Astrocyte (in vitro differentiated cells and primary cell): ENCODE measurements at places on chromosomes 3 and 15.

DNA sequence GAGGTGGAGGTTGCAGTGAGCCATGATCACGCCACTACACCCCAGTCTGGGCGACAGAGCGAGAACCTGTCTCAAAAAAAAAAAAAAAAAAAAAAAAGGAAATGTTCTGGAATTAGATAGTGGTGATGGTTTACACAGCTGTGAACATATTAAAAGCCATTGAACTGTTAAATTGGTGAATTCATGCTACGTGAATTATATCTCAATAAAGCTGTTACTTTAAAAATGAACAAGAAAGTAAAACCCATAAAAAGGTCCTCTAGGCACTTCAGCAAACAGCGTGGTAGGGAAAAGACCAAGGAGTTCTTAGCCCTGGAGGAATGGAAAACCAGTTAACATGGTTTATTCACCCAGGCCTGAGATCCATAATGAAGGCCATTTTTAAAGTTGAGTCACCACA, 180.1 kb downstream of the ATG7 start:
- no peak for DNase-seq

- no peak for DNase-seq
Measured at GRCh38 chr3:169332310-169332709, 331.2 kb downstream of the MECOM start.

- DNase-seq: no peak
Measured at GRCh38 chr3:184512621-184513020, 49.0 kb upstream of the EPHB3 start.

DNA sequence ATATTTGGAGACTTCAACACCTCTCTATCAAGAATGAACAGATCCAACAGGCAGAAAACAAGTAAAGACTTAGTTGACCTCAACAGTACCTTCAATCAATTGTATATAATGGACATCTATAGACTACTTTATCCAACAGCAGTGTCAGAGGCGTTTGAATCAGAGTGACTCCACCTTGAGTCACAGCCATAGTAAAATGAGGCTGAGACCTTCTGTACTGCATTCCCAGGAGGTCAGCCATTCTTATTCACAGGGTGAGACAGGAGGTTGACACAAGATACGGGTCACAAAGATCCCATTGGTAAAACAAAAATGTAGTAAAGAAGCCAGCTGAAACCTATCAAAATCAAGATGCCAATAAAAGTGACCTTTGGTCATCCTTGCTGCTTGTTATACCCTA, 299.8 kb downstream of the CNTN3 start:
- DNase-seq: no peak

GRCh38 chr3:12750658-12751071, 8.4 kb downstream of the TMEM40 start:
- peak; percentile 84 for DNase-seq

- no peak for DNase-seq
Measured at GRCh38 chr3:152910211-152910610, 75.3 kb downstream of the P2RY1 start.

DNA sequence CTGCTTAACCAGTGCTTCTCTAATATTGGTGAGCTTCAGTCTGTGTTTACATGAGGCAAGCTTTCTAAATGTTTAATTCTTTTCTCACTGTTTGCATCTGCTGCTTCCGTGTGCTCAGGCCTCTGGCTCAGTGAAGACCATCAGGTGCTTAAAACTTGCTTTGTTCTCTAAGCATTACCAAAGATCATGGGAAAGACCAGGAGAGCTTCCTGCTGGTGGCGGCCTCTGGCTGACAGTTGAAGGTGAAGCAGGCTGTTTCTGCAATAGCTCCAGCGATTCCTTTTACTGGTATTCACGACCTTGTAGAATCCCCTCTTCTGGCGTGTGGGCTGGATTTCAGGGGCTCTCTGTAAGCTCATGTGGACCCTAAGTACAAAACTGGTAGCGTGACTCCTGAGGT, 45.1 kb downstream of the EDEM1 start:
- no peak for DNase-seq

- DNase-seq: peak; percentile 55
Measured at GRCh38 chr15:70569091-70569713, 194.2 kb downstream of the UACA start.

GRCh38 chr15:32730677-32731654, 13.2 kb downstream of the GREM1 start:
- no peak for DNase-seq

DNA sequence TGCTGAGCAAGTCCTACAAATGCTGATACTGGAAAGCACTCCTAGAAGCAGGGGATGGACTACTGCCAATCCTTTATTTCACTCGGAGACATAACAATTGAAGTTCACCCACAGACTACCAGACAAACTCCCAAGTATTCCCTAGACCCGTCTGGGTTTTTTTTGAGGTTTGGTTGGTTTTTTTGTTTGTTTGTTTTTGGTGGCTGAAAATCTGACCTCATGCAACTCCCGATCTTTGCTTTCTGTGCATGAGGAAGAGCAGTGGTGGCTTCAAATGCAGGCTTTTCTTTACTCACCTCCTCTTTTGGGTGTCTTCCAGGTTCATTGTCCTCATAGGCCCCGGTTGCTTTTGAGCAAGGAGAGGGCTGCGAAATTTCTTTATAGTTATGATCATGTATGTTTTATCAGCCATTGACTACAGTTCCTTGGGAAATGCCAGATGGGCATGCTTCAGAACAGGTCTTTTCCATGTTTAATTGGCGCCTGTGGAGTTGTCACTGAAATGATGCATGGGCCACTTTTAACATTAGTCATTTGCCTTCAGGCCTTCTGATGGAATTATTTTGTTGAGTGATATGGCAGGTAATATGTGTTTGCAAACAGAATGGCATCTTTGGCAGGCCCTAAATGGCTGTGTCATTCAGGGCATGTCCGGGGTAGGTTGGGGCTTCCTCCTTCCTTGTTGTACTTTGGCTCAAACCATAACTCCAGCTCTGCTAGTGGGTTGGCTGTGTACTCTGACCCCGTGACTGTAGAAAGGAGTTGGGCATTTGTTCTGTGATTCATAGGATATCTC, 81.3 kb upstream of the ZBED2 start:
- peak; percentile 75 for DNase-seq

- DNase-seq: no peak
Measured at GRCh38 chr3:16759227-16759903, 125.4 kb upstream of the PLCL2 start.

DNA sequence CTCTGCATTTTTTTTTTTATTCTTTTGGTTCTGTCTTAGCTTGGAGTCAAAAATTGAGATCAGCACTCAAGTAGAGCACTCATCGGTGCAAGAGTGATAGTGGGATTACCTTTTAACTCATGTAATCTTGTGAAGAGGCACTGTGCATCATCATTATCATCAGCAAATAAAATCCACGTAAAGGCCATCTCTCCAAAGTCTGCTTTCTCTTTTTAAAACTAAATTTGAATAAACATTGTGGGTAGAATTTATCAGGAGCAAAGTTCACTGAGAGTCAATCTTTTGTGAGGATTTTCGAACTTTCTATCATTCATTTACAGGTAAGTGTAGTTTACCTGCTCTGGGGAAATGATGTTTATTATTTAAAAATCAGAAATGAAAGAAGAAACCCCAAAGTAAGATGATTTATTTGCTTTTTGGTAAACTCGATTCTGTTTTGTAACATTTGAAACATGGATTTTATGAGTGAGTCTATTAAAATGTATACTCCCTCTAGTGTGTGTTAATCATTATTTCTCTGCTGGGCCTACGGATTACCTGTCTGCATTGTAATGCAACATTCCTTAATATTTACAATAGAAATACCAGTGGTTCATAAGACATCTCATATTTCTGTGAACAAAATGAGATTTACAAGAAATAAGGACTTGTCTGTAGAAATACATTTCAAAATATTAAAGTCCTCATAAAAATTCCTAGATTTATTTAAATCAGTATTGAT, 327.7 kb upstream of the NAALADL2 start:
- DNase-seq: no peak

DNA sequence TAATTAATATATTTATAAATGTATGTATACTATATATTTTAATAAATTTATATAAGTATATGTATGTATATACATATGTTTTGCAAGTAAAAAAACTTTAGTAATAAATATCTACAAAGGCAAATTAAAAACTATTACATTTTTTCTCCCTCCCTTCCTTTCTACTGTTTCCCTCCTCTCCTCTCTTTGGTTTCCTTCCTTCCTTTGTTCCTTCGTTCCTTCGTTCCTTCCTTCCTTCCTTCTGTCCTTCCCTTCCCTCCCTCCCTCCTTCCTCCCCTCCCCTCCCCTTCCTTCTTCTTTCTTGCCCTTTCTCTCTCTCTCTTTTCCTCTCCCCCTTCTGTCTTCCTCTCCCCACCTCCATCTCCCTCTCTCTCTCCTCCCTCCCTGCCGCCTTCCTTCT, 423.6 kb downstream of the LPP start:
- no peak for DNase-seq

DNA sequence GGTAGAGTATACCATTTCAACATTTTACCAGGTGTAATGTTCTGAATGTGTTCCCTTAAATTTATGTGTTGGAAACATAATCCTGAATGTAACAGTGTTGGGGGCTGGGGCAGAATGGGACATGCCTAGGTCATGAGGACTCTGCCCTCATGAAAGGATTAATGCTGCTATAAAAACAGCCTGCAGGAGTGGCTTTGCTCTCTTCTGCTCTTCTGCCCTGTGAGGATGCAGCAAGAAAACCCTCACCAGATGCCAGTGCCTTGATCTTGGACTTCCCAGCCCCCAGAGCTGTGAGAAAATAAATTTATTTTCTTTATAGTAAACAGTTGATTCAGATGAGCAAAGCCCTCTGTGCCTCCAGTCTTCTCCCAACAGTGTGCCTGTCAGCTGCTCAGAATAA, 326.0 kb upstream of the ONECUT1 start:
- no peak for DNase-seq

- no peak for DNase-seq
Measured at GRCh38 chr3:99810403-99810802, 7.3 kb upstream of the CMSS1 start.
